ENCODE measurements at places on chromosomes 16 and 17.
A peak's percentile ranks its signal among the peaks of the same experiment; 100 is the strongest.

DNA sequence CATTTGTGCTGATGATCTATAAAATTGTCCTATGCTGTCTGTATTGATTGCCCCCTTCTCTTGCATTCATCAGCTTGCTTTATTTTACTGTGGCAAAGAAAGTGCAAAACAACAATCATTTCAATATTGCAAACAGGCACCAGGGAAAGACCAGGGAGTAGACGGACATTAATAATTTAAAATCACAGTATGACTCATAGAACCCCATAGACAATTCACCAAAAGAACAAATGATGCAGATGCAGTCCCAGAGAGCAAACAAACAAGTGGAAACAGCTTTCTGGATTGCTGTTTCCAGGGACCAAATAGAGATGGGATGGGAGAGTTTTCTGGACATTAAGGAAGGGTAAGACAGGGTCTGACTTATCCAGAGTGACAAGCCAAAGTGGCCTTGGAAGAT lies 70.1 kb downstream of the ABCC12 start:
- DNase-seq, result no peak

GRCh38 chr16:65042438-65043365 lies 79.2 kb downstream of the CDH11 start:
- no peak for DNase-seq

GRCh38 chr17:74712756-74713155 lies at the start of gene CD300LF:
Gene CD300LF (minus strand): TSS chr17:74712923. CDS start chr17:74712866, 57 bp downstream.
- peak; percentile 84 for DNase-seq

GRCh38 chr17:29094101-29094708 lies 51.3 kb downstream of the PIPOX start:
- DNase-seq, result no peak

GRCh38 chr17:40224718-40225550 lies 5.8 kb downstream of the WIPF2 start:
- no peak for DNase-seq

DNA sequence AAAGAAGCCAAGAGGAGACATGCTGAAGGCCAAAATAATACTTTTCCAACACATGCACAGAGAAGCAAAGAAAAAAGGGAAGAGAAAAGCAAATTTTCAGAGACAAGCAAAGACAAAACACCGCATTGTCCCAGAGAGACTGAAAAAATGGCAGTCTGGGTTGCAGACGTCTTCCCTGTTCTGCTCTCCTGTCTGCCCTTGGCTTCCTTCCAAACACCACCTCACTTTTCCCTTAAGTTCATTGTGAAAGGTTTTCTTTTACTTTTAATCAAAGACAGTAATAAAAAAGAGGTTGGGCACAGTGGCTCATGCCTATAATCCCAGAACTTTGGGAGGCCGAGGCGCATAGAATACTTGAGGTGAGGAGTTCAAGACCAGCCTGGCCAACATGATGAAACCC lies 21.2 kb upstream of the VAT1L start:
- no peak for DNase-seq

GRCh38 chr17:63911657-63912100 lies 621 bp upstream of the CSHL1 start:
- DNase-seq, result peak; percentile 37

DNA sequence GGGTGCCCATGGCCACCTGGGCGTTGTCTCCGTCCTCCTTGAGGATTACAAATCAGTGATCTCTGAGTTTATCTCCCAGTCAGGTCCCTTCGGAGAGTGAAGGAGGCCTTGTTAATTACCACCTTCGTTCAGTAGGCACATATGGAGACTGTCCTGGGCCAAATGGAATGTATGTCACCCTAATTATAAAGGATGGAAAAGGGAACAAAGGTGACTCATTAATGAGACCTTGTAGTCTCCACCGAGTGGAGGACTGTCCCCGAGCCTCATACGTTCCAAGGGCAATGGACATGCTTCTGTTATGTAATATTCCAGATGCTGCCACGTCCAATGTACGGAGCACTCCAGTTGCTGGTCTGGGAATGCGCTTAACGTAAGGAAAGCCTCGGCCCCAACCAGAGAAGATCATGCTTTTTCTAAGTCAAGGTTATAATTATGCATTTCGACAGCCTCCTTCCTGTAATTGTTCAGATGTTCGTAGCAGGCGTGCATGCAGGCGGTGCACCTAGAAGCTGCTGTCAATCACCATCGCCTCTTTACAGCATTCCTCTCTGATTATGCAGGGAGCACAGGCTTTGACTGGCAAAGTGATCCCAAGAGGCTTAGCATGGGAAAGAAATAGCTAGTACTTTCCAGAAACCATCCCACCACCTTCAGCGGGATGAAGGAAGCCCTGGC lies 22.4 kb upstream of the SEC14L1 start:
- no peak for DNase-seq

DNA sequence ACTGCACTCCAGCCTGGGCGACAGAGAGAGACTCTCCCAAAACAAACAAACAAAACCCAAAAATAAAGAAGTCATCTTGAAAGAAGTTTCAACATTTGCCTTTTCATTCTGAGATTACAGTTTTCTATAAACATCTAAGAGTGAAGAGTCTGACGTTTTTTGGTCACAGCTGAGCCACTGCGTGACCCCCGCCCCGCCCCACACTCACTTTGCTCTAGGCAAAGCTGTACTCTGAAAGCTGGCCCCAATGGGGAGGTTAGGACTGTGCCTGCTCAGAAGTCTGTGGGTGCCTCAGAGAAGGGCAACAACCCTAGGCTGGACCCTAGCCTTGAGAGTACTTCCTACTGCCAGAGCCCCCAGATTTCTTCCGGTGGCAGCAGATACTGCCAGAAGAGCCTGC lies 19.3 kb downstream of the CYB5D2 start:
- DNase-seq, result no peak

GRCh38 chr16:17602678-17603077 lies 131.9 kb upstream of the XYLT1 start:
- DNase-seq, result peak; percentile 35

GRCh38 chr17:41697122-41697962 lies 8.7 kb downstream of the EIF1 start:
- peak; percentile 43 for DNase-seq

DNA sequence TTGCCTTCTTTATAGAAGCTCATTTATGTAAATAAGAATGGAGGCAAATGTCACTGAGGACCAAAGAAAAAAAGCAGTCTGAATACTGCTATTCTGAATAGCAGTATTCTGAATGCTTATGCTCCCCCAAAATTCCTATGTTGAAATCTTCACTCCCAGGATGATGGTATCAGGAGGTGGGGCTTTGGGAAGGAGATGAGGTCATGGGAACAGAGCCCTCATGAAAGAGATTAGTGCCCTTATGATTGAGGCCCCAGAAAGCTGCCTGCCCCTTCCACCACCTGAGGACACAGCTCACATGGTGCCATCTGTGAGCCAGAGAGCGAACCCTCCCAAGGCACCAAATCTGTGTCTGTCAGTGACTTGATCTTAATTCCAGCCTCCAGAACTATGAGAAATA lies 28.8 kb downstream of the HEATR6 start:
- DNase-seq, result no peak

GRCh38 chr17:46894476-46895151 lies 28.3 kb upstream of the GOSR2 start:
- DNase-seq, result no peak

DNA sequence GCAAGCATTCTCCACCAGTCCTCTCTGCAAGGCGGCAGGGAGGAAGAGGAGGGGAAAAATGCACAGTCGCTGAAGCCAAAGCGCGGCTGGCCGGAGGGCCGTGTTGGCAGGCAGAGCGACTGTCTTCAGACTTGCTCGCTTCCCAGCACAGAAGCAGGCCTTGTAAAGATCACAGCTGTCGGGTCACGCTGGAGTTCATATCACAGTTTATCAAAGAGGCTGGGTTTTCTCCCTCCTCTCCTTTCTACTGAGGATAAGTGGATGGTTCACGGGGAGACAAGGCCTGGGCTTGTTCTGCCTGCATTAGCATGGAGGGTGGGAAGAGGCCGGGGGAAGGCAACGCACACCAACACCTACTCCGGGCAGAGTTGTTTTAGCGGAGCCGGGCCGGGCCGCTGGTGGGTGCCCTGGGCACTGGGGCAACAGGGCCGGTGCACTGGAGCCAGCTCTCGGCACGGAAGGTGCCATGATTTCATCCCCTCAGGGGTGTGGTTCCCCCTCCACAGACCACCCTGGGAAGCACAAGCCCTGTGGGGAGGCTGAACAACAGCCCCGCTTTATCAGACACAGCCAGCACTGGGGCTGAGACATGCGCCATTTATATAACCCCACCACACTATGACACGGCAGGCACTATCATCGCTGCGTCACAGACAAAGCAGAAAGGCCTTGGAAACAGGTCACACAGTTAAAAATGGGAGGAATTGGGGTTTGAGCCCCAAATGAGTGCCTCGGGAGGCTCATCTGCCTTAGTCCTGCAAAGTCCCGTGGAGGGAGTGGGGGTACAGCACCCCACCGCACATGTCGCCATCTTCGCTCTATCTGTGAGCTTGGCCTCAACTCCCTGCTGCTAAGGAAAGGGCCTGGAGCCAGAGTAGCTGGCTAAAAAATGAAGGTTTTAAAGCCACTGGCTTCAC lies 40.3 kb upstream of the MTSS2 start:
- no peak for DNase-seq

GRCh38 chr16:85543536-85543935 lies 69.6 kb upstream of the GSE1 start:
- no peak for DNase-seq

DNA sequence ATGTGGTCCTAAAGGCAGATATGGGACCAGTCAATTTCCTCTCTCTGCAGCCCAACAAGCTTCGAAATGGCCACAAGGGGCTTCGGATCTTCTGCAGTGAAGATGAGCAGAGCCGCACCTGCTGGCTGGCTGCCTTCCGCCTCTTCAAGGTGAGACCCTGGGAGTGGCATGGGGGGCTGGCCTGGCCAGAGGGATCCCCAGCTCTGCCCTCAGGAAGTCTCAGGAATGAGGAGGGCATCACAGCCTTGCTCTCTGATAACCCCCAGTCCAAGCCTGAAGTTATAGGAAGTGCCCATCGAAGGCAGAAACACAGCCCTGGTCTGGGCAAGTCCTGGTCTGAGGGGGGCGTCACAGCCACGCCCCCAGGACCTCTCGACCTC lies 7.1 kb downstream of the GRB7 start:
- no peak for DNase-seq

- no peak for DNase-seq
Measured at GRCh38 chr17:79944251-79944812, 91.3 kb downstream of the TBC1D16 start.
